AG04450 (cell line): ENCODE measurements at places on chromosomes 7 and 10. TPM values are rescaled to one million over a fixed set of nuclear protein-coding genes. Genes with fewer than 3 reads are reported as not detected.

The MACC1 gene
- polyA plus RNA-seq: 0.06 and 0.07 TPM in 2 replicates

The CUBN gene
- 0.38 and 0.76 TPM in 2 replicates for polyA plus RNA-seq

DNA sequence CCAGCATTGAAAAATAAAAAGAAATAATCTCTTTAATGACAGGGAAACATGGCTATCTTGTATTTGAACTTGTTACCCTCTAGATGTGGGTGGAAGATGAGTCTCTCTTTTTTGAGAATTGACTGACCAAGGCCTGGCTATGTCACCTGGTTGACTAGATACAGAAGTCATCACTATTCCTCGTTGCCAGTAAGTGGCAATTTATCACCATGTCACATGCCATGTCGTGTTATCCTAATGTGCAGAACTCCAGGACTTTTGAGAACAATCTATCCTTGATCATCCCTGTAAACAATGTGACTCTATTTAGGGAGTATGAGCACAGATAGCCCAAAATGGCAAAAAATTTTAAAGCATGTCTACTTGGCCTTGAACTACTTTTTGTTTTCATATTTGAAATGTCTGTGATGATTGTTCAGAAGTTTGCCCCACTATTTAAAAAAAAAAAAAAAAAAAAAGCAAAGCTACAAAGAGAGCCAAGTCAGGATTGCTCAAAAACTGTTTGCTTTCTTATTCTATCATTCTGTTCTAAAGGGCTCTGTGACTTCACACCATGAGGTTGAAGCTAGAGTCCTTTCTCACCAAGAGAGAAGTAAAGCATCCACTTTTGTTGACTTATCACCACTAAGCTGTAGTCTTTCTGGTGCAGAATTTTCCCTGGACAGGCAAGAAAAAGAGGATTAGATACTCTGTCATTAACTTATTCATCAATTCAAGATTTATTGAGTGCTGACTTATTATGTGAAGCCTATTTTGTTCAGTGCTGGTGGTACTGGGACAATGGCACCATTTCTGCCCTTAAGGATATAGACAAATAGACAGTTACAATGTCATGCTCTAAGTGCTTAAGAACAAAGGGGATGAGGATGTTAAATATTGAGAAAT is 10.4 kb upstream of the WIPF3 start:
- DNase-seq: no peak

DNA sequence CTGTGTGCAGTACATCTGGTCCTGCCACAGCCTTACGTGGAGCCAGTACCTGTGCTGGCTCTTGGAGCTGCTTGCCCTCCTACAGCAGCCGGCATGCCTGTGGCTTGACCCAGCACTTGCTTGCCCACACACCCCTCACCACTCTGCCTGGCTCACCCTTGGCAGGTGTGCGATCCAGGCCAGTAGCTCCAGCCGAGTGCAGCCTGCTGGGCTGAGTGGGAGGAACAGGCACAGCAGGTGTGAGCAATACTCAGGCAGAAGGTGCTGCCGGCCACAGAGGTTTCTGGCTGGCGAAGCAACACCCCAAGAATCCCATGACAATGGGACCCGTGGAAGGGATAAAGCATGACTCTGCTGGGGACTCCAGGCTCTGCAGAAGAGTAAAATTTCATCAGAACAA is 173.5 kb upstream of the ADCY1 start:
- DNase-seq: no peak

- no peak for DNase-seq
These were observed 212.6 kb downstream of the FOXP2 start for GRCh38 chr7:114627231-114627630.

DNA sequence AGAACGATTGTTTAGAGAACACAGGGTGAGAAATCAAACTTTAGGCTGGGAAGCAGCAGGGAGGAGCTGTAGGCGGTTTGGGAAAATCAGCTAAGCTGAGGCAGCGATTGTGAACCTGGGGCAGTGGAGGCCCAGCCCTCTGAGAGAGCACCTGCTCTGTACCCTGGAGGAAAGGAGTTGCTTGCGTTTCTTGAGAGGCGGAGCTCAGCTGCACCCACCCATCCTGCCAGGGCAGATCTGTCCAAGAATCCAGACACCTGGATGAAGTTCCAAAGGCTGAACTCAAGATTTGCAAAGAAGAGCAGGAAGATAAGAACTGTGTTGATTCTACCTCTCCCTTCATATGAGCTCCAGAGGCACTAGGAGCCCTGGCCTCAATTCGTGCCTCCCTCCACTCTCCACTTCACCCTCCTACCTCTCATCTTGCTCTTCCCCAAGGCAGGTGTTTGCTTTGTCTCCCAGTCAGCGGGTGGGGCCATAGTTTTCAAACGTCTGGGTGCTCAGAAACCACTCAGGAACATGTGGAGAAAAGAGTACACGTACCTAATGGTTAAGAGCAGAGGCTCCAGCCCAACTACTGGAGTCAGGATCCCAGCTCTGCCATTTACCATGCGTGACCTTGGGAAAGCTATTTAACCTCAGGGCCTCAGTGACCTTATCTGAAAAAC is 21.5 kb upstream of the TMEM213 start:
- DNase-seq: no peak
